Liver (tissue), 10 donors: ENCODE measurements at places on chromosomes 1 and 21. TPM values are rescaled to one million over a fixed set of nuclear protein-coding genes. Genes with fewer than 3 reads are reported as not detected.

Gene C1orf159
- total RNA-seq: 3.9 TPM

Gene SYT14
- not detected for total RNA-seq

Gene PLEKHG5
- 1.4 TPM for total RNA-seq

- no peaks in the 10 kb centered on the region for H3K36me3 ChIP-seq
- H3K4me3 ChIP-seq: no peak overlapping the region
These were observed 140.6 kb upstream of the SAMSN1 start for GRCh38 chr21:14686466-14687267.

GRCh38 chr1:13687151-13687715 lies 12.8 kb upstream of the PRDM2 start:
- H3K4me1 ChIP-seq: no peaks in the 10 kb centered on the region
- H3K4me3 ChIP-seq: no peak overlapping the region
- no peaks in the 10 kb centered on the region for H3K36me3 ChIP-seq

DNA sequence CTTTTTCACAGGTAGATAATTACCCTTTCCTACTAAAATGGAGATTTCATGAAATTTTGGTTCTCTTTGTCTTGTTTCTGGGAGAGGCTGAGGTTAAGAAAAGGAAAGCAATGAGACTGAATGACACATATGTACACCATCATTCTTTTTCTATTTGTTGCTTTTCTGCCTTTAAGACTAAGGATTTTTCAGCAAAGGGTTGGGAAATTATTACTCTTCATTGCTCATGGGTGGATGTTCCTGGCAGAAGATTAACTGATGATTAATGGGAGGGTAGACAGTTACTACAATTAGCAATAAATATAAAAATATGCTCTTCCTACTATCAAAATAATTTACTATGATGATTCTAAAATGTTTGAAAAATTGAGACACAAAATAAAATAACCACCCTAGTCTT lies 316.5 kb upstream of the USP24 start:
- no peaks in the 10 kb centered on the region for H3K4me1 ChIP-seq
- no peak for DNase-seq
- H3K27me3 ChIP-seq: no peaks in the 10 kb centered on the region

DNA sequence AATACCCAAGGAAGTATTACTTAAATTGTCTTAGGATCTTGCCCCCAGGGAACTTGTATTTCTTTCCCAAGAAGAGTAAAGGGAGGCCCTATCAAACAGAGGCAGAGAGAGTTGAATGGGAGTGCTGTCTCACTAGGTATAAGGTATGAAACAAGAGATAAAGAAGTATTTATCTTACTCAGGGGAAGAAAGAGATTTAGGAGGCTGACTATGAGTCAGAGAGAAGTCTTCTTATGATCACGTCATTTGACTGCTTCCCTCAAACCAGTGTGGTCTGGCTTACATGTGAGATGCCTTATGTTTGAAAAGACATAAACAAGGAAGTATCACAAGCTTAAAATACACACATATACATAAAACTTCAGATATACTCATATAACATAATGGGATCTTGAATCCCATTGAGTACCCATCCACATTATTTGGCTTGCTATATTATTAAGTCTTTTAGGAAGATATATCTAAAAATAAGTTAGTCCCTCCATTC lies 29.6 kb downstream of the DUSP10 start:
- H3K36me3 ChIP-seq: no peaks in the 10 kb centered on the region
- peaks cover 50% of the 10 kb centered on the region for H3K4me1 ChIP-seq
- H3K4me3 ChIP-seq: no peak overlapping the region
- peak overlapping the region; percentile 90 for H3K27ac ChIP-seq
- no peaks in the 10 kb centered on the region for H3K27me3 ChIP-seq

GRCh38 chr1:86396498-86396890 lies 371 bp upstream of the ODF2L start:
- H3K27me3 ChIP-seq: peaks cover 3% of the 10 kb centered on the region
- no peak for DNase-seq
- peak overlapping the region; percentile 67 for H3K4me3 ChIP-seq
- peaks cover 6% of the 10 kb centered on the region for H3K4me1 ChIP-seq
- H3K27ac ChIP-seq: peak overlapping the region; percentile 69

DNA sequence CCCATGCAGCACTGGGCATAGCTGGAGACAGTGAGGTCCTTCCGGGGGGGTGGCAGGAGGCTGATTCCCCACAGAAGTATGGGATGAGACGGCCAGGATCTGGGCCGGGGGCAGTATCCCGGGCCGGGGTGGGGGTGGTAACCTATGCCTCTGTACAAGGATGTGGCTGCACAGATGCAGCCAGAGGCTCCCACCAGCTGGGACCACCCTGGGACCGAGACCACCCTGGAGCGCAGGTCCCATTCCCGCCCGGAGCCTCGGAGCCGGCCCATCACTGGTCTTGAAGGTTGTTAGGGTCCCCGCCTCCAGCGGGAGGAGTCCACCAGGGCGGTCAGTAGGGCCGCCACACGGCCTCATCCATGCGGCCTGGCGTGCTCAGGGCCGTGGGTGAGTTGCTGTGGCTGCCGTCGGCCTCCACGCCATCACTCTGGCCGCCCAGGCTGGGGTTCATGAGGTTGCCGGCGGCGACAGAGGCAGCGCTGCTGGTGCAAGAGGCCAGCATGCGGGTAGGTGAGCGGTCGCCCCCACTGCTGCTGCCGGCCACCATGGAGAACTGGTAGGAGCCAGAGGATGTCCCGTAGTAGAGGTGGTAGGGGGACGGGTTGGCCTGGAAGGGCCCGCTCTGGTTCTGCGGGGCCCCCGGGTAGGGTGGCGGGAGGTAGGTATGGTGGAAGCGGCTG lies 28.1 kb downstream of the RUNX3 start:
- H3K4me3 ChIP-seq: no peak overlapping the region
- no peaks in the 10 kb centered on the region for H3K4me1 ChIP-seq
- H3K36me3 ChIP-seq: no peaks in the 10 kb centered on the region
- no peaks in the 10 kb centered on the region for H3K27me3 ChIP-seq
- H3K27ac ChIP-seq: no peak overlapping the region

DNA sequence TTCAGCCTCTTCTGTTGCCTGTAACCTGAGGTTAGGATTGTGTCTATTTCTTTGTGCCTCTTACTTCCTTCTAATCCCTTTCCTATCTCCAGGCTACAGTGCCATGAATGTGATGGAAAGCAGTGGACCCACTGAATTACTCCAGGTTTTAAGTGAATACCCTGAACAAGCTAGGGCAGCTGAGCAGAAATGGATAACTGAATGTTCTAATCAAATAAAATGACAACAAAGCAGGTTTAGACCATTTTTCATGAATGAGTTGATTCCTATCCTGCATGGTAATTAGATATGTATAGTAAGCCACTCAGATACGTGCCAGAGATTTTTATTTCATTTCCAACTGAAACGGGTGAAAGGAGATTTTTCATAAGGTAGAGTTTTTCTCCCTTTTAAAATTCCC lies 127.5 kb upstream of the ZP4 start:
- no peaks in the 10 kb centered on the region for H3K4me1 ChIP-seq
- H3K4me3 ChIP-seq: no peak overlapping the region
- H3K36me3 ChIP-seq: no peaks in the 10 kb centered on the region
- DNase-seq: no peak
- H3K27me3 ChIP-seq: no peaks in the 10 kb centered on the region
